ENCODE measurements at places on chromosomes 6 and 20.

DNA sequence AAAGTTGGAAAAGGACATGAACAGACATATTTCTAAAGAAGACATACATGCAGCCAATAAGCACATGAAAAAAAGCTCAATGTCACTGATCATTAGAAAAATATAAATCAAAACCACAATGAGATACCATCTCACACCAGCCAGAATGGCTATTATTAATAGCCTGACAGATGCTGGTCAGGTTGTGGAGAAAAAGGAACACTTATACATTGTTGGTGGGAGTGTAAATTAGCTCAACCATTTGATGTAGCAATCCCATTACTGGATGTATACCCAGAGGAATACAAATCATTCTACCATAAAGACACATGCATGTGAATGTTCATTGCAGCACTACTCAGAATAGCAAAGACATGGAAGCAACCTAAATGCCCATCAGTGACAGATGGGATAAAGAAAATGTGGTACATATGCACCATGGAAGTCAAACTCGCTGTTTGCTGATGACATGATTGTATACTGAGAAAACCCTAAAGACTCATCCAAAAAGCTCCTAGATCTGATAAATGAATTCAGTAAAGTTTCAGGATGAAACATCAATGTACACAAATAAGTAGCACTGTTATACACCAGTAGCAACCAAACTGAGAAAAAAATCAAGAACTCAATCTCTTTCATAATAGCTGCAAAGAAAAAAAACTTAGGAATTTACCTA, 196.8 kb downstream of the ADGB start:
- peaks cover 2% of the 10 kb centered on the region for H3K27me3 ChIP-seq
- H3K4me1 ChIP-seq = no peaks in the 10 kb centered on the region

GRCh38 chr6:36334832-36335459, 1.7 kb downstream of the BNIP5 start:
- peaks cover 47% of the 10 kb centered on the region for H3K4me1 ChIP-seq
- no peaks in the 10 kb centered on the region for H3K36me3 ChIP-seq
- peak overlapping the region; percentile 1 for H3K27ac ChIP-seq

DNA sequence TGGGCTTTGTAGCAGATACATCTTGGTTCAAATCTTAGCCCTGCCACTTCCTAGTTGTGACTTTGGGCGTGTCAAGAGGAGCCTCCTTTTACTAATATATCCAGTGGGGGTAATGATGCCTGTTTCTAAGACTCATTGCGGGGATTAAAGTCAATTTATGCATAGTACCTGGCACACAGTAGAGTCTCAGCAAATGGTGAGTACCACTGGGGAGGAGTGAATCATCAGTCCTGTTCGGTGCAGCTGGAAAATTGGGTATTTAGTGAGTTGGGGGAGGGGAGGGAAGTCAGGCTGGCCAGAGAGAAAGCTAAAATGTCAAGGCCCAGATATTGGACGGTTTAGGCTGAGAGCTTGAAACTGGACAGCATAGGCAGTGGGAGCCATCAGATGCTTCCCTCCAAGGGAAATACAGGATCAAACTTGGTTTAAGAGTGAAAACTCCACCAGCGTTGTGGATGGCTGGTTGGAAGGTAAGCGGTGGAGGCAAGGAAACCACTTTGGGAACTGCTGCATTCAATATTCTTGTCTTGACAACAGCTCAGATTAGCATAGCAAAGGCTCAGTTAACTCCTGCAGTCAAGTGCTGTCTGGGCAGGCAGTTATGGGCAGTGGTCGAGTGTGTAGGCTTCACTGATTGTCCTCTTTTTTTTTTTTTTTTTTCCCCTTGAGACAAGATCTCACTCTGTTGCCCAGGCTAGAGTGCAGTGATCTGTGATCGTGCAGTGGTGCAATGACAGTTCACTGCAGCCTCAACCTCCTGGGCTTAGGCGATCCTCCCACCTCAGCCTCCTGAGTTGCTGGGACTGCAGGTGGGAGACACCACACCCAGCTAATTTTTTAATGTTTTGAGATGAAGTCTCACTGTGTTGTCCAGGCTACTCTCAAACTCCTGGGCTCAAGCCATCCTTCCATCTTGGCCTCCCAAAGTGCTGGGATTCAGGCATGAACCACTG, 12.9 kb downstream of the PPP1R16B start:
- peaks cover 20% of the 10 kb centered on the region for H3K27me3 ChIP-seq
- H3K4me1 ChIP-seq = peaks cover 4% of the 10 kb centered on the region
- peaks cover 3% of the 10 kb centered on the region for H3K36me3 ChIP-seq
- no peak overlapping the region for H3K27ac ChIP-seq
- DNase-seq = no peak

DNA sequence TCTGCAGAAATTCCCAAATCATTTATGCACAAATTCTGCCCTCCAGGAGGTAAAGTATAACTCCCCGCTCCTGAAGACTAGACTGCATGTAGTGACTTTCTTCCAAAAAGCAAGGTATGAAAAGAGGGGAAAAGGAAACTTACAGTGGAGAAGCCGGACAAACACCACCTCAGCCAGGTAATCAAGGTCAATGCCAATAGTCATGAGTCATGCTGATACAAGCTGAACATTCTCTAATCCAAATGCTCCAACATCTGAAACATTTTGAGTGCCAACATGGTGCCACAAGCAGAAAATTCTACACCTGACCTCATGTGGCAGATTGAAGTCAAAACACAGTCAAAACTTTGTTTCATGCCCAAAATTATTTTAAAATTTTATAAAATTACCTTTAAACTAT, 165.6 kb downstream of the FOXA2 start:
- H3K27ac ChIP-seq = no peak overlapping the region
- no peak for DNase-seq
- no peak overlapping the region for H3K4me3 ChIP-seq
- peaks cover 32% of the 10 kb centered on the region for H3K4me1 ChIP-seq

GRCh38 chr6:135047336-135047735, 7.3 kb downstream of the HBS1L start:
- no peak overlapping the region for H3K4me3 ChIP-seq
- H3K4me1 ChIP-seq = peaks cover 17% of the 10 kb centered on the region
- peaks cover 49% of the 10 kb centered on the region for H3K36me3 ChIP-seq
- no peaks in the 10 kb centered on the region for H3K27me3 ChIP-seq

- peak overlapping the region; percentile 83 for H3K4me3 ChIP-seq
- no peak for DNase-seq
- H3K27me3 ChIP-seq = peaks cover 90% of the 10 kb centered on the region
Observed at GRCh38 chr6:98833307-98834059, 891 bp upstream of the POU3F2 start.

- no peaks in the 10 kb centered on the region for H3K4me1 ChIP-seq
- no peak for DNase-seq
- no peak overlapping the region for H3K27ac ChIP-seq
- H3K36me3 ChIP-seq = peaks cover 5% of the 10 kb centered on the region
- H3K4me3 ChIP-seq = no peak overlapping the region
Observed at GRCh38 chr6:121837545-121838229, 402.2 kb downstream of the GJA1 start.

GRCh38 chr6:130417951-130418350, 52.1 kb downstream of the TMEM200A start:
- no peak for DNase-seq
- H3K4me3 ChIP-seq = no peak overlapping the region
- no peaks in the 10 kb centered on the region for H3K4me1 ChIP-seq
- H3K36me3 ChIP-seq = no peaks in the 10 kb centered on the region

DNA sequence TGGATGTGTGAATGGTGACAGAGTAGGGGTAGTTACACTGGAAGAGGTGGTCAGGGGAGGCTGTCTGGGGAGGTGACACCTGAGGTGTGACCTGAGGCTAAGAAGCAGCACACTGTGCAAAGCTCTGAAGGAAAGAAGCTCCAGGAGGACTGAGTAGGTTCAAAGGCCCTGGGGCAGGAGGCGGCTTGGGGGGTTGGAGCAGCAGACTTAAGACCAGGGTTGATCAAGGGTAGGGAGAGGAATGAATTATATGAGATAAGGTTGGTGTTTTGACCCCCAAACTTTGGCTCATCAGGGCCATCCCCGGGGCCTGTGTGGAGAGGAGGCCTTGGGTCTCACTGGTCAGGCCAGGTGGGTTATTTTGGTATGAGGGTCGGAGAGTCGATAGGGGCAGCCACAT, 166.1 kb downstream of the GRM4 start:
- H3K4me1 ChIP-seq = peaks cover 52% of the 10 kb centered on the region
- DNase-seq = no peak
- no peaks in the 10 kb centered on the region for H3K36me3 ChIP-seq
- H3K4me3 ChIP-seq = no peak overlapping the region
- peak overlapping the region; percentile 70 for H3K27ac ChIP-seq

- DNase-seq = peak; percentile 80
- H3K27me3 ChIP-seq = no peaks in the 10 kb centered on the region
- H3K36me3 ChIP-seq = peaks cover 31% of the 10 kb centered on the region
- H3K27ac ChIP-seq = no peak overlapping the region
- no peak overlapping the region for H3K4me3 ChIP-seq
- peaks cover 13% of the 10 kb centered on the region for H3K4me1 ChIP-seq
Observed at GRCh38 chr6:34986845-34987246, 97.8 kb downstream of the ANKS1A start.

- no peak for DNase-seq
- H3K36me3 ChIP-seq = peaks cover 6% of the 10 kb centered on the region
- peaks cover 3% of the 10 kb centered on the region for H3K4me1 ChIP-seq
Observed at GRCh38 chr6:150534553-150534952, 65.1 kb upstream of the PLEKHG1 start.

DNA sequence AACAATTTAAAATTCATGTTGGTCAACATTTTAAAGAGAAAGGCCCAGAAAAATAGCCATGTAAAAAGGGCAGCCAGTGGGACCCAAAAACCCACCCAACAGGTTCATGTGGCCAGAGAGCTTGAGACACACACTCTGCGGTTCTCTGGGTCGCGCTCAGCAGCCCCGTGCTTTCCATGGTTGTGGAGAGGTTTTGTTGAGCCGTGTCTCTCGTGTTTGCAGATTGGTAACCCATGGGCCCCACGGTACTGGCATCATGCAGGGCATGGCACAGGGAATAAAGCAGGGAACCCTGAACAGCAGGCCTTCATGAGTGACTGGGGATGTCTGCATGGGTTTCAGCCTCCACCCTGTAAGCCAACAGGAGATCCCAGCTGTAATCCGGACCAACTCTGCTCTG, 127.7 kb upstream of the CST7 start:
- H3K36me3 ChIP-seq = no peaks in the 10 kb centered on the region
- H3K27me3 ChIP-seq = peaks cover 4% of the 10 kb centered on the region
- no peaks in the 10 kb centered on the region for H3K4me1 ChIP-seq
- no peak overlapping the region for H3K4me3 ChIP-seq
- no peak overlapping the region for H3K27ac ChIP-seq
- no peak for DNase-seq

GRCh38 chr6:77740380-77740779, 87.5 kb downstream of the MEI4 start:
- no peaks in the 10 kb centered on the region for H3K36me3 ChIP-seq
- H3K4me3 ChIP-seq = no peak overlapping the region
- no peak for DNase-seq
- H3K4me1 ChIP-seq = no peaks in the 10 kb centered on the region

GRCh38 chr6:25224242-25224641, 54.9 kb upstream of the CARMIL1 start:
- DNase-seq = no peak
- H3K27ac ChIP-seq = no peak overlapping the region
- no peaks in the 10 kb centered on the region for H3K36me3 ChIP-seq
- no peak overlapping the region for H3K4me3 ChIP-seq

DNA sequence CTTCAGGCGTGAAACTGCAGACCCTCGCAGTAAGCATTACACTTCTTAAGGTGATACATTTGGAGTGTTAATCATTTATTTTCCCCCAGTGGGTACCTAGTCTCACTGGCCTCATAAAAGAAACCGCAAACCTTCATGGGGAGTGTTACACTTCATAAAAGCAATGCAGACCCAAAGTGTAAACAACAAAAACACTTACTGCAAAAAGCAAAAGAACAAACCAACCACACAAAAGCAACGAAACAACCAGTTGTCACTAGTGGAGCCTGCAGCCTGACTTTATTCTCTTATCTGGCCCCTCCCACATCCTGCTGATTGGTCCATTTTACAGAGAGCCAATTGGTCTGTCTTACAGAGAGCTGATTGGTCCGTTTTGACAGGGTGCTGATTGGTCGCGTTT, 23.8 kb downstream of the LY86 start:
- no peaks in the 10 kb centered on the region for H3K27me3 ChIP-seq
- no peaks in the 10 kb centered on the region for H3K36me3 ChIP-seq
- peaks cover 14% of the 10 kb centered on the region for H3K4me1 ChIP-seq
- no peak overlapping the region for H3K27ac ChIP-seq

All from nephron progenitor cell (in vitro differentiated cells).